ENCODE measurements at places on chromosomes 7 and 10.

DNA sequence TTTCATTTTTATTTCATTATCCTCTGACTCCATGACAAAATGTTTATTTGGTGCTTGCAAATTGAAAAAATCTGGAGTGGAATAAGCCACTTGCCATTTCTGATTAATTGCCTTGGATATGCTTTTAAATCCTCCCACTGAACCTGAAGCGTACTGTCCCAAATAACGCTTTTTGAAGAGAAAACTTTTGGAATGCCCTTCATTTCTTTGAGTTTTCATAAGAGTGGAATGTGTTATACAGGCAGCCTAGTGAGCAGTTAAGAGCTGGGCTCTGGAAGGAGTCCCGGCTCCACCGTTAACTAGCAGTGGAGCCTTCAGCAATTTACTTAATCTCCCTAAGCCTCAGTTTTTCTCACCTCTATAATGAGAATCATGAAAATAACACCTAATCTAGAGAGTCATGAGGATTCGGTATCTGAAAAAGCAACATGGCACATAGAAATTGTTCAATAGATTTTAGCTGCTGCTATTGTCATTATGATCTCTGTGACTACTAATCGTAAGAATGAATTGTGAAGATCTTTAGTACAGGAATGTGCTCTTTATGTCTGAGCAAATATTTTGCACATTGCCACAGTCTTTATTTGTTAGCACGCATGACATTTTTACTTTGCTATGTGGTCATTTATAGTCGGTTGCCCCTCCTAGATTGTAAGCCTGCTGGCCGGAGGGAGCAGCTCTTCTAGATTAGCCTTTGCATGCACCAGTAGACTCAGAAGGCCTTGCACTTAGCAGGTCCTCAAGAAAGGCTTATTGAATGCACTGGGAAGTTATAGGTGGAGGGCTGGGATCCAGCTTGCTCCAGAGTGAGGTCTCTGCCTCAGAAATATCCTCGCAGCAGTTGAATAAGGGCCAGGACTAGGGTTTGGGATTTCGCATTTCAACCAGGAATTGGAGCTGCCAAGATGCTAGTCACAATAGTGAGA is 59.4 kb downstream of the PLCE1 start:
- no peak for DNase-seq

DNA sequence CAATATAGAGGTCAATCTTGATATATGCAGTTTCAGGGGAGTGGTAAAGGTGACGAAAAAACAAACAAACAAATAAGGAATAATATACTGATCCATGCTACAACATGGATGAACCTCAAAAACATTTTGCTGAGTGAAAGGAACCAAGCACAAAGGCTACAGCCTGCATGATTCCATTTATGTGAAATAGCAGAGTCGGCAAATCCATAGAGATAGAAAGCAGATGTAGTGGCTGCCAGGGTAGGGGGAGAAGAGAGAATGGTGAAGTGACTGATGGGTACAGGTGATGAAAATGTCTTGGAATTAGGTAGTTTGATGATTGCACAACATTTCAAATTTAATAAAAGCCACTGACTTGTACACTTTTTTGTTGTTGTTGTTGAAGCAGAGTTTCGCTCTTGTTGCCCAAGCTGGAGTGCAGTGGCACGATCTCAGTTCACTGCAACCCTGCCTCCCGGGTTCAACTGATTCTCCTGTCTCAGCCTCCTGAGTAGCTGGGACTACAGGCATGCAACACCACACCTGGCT is 71.8 kb downstream of the MALRD1 start:
- no peak for DNase-seq

DNA sequence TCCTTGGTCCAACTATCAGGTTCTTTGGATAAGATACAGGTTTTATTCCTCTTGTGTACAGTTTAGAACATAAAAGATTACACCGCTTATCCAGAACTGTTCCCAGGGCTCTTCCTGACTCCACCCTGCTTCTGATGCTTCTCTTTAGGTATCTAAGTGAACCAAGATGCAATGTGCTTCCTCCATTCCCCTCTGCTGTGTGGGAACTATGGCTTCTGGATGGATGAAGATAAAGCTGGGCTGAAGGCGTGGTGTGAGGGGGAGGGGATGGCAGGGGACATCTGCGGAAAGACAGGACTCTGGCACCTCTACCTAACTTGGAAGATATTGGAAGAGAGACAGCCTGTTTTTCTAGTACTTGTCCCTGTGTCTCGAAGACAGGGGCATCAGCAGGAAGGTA is 209.9 kb upstream of the TBX20 start:
- no peak for DNase-seq

DNA sequence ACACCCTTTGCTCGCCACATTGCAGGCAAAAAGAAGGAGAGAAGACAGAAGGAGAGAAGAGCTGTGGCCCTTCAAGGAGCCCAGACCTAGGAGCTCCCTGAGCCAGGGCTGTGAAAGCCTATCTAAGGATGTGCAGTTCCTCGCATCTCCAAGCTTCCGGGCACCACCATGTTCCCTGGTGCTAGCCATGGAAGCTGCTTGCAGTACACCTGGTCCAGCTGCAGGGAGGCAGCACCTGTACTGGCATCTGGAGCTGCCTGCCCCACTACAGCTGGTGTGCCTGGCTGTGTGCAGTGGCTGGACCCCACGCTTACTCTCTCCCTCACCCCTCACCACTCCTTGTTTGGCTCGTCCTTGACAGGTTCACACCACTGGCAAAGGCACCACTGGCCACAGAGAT is 1111.8 kb upstream of the POT1 start:
- no peak for DNase-seq

DNA sequence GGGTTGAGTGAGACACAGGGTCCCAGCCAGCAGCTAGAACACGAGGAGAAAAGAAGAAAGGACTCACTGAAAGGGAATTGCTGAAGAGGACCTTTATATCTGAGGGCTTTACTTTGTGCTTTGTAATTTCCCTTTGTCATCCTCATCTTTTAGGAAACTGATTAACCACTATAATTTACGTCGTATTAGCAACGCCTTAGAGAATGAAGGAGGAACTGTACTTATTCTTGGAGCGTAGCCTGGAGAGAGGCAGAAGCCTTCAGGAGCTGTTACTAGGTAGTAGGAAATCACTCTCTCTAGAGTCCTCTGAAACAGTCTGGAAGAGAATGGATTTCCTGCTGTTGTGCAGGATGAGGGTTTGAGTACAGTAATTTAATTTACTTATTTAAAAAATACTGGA is 101.0 kb upstream of the STEAP1B start:
- no peak for DNase-seq

DNA sequence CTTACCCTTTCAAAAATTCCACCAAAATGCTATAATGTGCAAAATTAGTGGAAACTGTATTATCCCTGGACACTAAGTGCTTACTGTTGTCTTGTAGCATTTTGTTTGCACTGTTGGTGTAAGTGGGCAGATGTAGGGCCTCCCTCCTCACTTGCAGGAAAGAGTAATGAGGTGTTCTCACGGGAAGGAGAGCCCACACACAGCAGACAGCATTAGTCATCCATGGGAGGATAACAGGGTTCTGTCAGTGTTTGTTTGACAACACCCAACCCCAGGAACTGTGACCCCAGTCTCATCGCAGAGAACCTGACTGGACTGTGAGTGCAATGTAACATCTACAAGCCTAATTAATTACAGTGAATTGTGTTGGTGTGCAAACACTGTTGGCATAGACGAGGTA is 58.7 kb upstream of the VSTM2A start:
- DNase-seq = no peak

DNA sequence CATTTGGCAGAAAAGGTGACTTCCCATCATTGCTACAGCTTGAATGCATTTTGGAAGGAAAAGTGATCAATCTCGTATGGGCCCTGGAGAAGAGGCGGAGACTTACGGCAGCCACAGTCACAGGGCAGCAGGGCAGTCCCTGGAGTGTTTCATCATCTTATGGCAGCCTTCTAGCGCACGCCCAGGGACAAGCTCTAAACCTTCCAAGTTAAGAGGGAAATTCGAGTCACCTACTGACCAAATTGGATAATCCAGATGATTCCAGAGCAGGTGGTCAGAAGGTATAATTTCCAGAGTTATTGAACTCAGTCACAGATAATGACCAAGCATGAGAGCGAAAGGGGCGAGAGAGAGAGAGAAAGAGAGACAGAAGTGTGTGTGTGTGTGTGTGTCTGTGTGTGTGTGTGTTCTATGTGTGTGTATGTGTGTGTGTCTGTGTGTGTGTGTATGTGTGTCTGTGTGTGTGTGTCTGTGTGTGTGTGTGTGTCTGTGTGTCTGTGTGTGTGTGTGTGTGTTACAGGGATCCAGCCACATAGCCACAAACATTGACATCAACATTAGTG is 123.7 kb upstream of the ADAM12 start:
- DNase-seq = no peak

- DNase-seq = no peak
Observed at GRCh38 chr7:140127360-140128127, 49.2 kb downstream of the KDM7A start.

DNA sequence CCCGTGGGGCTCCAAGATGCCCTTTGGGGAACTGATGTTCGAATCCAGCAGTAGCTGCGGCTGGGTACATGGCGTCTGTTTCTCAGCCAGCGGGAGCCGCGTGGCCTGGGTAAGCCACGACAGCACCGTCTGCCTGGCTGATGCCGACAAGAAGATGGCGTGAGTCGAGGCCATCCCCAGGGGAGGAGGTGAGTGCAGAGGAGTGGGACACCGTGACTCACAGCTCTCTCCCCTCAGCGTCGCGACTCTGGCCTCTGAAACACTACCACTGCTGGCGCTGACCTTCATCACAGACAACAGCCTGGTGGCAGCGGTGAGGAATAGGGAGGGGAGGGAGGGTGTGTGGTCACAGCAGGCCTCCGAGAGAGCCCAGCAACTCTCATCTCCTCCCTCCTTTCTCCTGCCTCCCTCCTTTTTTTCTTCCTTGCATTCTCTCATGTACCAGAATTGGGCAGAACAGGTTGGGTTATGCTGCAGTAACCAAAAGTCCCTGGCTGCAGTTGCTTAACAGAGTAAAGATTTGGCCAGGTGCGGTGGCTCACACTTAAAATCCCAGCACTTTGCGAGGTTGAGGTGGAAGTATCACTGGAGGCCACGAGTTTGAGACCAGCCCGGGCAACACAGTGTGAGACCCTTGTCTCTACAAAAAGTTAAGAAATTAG is 16.5 kb downstream of the ARPC1B start:
- DNase-seq = no peak

GRCh38 chr7:134071355-134072331 is 55.5 kb upstream of the LRGUK start:
- no peak for DNase-seq

DNA sequence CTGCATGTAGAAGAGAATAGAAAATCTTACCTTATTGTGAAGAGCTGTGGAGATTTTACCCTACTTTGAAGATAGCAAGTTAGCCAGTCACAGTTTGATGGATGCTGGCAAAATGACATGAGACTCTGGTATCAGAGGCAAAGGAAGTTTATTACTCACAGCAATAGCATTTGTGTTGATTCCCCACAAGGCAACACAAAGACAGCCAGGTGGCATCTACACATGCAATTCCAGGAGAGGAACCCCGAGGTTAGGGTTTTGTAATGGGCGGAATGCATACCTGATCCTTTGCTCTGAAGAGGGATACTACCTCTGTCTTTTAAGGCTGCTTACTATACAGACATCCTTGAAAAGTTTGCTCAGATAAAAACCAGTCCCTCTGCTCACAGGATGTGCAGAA is 59.5 kb downstream of the AHR start:
- no peak for DNase-seq

GRCh38 chr10:80493522-80494051 is 39.5 kb downstream of the TSPAN14 start:
- no peak for DNase-seq

DNA sequence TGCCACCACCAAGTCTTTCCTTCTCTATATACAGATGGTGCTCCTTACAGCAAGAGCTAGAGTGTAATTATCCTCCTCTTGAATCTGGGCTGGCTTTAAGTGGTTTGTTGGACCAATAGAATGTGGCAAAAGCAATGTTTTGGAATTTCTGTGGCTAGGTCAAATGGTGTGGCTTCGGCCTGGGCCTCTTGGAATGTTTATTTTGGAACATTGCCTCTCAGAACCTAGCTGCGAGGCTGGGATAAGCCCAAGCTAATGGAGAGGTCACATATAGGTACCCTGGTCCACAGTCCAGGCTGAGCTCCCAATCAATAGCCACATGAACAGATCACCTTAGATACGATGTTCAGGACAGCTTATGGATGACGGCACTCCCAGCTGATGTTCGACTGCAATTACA is 556.7 kb downstream of the TYW1 start:
- no peak for DNase-seq

DNA sequence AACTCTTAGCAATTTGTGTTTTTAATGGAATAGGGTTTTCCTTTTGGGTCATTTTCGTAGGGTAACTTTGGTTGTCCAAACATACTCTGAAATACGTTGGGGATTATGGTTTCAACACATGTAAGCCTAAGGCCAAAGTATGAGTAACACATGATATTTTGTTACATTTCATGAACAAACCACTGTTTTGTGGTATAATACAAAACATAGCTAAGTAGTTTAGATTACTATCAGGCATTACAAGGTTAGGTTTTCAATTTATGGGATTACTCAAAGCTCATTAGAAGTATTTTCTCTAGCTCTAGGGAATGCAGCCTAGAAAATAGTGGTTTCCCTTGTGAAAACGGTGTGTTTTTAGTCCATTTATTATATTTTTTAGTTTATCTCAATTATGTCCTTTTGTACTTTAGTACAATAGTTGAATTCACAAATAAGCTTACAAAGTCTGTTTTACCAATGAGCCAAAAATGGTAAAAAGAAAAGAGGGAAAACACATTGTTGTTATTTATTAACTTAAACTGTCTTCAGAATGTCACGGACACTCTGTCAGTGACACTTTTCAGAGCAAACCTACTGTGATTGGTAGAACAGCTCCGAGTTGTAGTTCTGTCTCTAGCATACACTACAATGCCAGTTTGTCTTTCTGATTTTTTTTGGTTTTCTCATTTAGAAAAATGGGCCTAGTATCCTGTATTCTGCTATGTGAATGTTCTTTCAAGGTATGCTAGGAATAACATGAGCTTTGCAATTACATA is 473.7 kb downstream of the SUGCT start:
- no peak for DNase-seq

DNA sequence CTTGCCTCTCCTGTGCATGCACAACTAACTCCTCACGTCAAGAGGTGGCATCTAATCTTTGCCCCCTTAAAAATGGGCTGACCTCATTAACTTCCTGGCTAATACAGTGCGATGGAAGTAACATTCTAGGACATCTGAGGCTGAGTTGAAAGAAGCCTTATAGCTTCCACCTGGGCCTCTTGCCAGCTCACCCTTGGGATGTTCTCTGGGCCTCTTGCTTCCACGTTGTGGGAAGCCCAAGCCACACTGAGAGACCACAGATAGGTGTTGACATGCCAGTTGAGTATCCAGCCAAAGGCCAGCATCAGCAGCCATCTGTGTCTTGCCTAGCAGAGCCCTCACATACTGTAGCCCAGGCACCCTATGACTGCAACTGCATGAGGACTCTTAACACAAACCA is 60.8 kb upstream of the GDF10 start:
- no peak for DNase-seq

DNA sequence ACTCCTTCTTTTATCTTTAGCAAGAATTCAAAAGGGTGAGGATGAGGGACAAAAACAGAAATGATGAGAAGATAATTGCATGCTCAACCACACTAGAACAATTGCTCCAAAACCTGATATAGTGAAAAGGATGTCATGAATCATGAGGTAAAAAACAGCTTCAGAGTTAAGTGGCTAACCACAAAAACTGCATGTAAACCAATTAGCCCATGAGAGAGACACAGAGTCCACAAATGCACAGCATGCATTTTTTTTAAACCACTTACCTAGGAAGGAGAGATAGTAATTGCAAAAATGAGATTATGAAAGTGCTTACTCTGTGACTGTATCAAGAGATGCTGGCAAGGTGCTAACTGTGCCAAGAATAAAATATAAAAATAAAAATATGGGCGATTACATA is 132.9 kb downstream of the MBL2 start:
- DNase-seq = no peak

GRCh38 chr7:31758755-31759154 is 71.7 kb downstream of the PPP1R17 start:
- no peak for DNase-seq

All from stimulated activated CD8-positive, alpha-beta memory T cell treated with anti-CD3 and anti-CD28 coated beads, Interleukin-7, amount 100 ng/mL, for 1 hour (primary cell).